ENCODE measurements at places on chromosomes 1 and 21.
A peak's percentile ranks its signal among the peaks of the same experiment; 100 is the strongest.

- DNase-seq, result no peak
Observed at GRCh38 chr1:153348511-153349362, at the start of gene PGLYRP4. Gene PGLYRP4, minus strand, starts transcription at chr1:153348841. Its CDS starts 909 bp downstream, at chr1:153347932.

DNA sequence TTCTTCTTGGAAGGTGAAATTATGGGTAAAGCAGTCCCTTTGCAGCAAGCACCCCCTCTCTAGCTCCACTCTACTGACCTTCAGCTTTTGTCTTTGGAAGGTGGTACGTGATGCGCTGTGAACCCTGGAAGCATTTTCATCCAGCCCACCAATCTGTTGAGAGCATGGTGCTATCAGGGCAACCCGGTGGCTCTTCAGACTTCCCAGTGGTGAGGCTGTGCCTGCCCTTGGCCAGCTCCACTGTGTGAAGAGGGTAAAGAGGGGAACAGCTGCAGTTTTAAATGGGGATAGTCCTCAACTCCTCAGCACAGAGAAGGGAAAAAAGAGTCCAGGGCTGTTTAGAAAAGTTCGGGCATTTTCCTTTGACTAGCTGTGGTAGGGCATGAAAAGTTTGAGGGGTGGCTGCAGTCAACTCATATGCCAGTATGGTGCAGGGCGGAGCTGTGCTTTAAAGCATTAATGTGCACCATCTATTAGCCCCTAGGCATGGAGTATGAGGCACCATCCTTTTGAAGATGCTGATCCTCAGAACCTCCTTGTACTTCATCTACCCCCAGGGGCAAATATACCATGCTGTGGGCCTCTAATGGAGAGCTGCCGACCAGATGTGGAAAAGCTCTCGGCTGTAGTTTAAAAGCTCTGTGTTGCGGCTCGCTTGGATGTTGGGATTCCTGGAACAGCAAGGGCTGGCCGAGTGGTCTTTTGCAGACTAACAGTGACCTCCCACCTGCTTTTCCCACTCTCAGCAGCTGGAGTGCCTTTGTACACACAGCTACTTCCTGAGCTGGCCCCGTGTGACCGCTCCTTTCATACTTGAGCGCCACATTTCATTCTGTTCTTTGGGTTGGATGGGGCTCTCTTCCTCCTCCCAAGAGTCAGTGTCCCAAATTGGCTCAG is 123.0 kb downstream of the PEX14 start:
- DNase-seq, result no peak

GRCh38 chr1:173639102-173639501 is 4.0 kb downstream of the TEX50 start:
- no peak for DNase-seq

DNA sequence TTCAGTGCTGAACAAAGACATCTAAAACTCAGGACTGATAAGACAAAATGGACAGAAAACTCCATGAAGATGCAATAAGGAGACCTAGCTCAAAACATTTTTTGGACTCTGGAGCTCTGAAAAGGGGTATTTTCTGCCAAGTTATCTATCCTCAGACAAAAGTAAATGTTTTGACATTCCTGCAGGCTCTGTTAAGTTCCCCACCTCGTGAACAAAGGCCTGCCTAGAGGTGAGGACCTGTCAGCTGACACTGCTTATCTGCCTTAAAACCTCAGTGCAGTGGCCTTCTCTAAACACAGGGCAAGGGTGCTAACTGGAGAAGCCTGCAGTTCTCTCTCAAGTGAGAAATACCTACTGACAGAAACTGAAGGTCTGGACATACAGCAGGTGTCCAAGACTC is 41.1 kb downstream of the COLGALT2 start:
- DNase-seq, result no peak

GRCh38 chr21:18146820-18147219 is 97.8 kb upstream of the CHODL start:
- DNase-seq, result no peak

DNA sequence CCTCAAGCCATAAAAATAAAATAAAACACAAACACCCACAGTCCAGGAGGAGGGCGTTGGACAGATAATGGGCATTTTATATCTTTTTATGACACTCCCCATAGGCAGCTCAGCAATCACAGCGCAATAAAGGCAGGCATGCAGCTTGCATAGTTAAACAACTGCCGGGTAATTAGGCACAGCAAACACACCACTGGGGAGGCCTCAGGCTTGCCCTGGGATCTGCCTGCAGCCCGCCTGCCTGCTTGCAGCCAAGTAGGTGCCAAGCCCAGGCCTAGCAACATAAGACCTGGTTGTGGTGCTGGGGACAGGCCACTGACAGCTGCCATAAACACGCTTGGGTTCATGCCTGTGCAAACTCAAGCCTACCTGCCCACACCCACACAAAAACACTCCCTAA is 54.2 kb downstream of the DMAP1 start:
- no peak for DNase-seq

DNA sequence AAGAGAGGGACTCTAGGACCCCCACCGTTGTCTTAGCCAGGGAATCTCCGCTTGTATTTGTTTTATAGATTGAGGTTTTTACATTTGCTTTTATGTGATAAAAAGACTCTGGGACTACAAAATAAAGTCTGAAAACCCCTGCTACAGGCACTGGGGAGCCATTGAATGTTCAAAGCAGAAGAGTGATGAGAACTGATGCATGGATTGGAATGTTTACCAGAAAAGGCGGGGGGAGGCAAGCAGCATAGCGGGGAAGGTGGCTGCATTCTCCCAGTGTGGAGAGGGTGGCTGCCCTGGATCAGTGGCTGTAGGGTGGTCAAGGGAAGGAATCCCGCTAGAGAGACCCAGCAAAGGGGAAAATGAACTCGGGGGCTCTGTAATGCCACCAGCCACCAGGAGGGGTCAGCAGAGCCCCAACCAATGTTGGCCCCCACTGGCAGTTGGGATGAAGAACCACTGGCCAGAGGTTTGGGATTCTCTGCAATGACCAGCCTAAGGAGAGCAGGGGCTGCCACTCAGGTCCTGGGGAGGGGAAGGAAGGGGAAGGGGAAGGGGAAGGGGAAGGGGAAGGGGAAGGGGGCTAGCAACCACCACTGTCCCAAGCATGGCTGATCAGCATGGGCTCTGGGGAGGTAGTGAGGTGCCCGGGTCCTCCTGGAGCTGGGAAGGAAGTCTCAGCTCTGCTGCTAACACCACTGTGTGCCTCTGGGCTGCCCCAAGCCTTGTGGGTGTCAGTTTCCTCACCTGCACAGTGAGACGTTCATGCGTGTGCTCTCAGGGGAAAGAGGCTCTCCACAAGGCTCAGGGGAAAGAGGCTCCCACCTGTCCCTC is 19.2 kb upstream of the PEF1 start:
- peak; percentile 46 for DNase-seq

DNA sequence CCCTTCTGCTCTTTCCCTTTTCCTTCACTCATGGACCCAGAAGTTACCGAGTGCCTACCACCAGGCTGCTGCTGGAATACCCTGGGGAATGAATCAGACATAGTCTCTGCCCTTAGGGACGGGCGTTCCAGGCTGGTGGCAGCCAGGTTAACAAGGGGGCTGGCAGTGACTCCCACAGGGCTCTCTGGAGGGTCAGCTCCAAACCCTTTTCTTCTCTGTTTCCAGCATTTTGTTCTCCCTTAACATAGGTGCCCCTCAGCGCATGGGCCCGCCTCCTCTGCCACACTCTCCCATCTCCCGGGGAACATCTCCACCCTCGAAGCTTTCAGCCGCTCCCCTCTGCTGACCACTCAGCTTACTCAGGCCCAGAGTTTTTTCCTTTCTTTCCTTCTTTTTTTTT is 62.9 kb upstream of the LRP8 start:
- DNase-seq, result no peak

DNA sequence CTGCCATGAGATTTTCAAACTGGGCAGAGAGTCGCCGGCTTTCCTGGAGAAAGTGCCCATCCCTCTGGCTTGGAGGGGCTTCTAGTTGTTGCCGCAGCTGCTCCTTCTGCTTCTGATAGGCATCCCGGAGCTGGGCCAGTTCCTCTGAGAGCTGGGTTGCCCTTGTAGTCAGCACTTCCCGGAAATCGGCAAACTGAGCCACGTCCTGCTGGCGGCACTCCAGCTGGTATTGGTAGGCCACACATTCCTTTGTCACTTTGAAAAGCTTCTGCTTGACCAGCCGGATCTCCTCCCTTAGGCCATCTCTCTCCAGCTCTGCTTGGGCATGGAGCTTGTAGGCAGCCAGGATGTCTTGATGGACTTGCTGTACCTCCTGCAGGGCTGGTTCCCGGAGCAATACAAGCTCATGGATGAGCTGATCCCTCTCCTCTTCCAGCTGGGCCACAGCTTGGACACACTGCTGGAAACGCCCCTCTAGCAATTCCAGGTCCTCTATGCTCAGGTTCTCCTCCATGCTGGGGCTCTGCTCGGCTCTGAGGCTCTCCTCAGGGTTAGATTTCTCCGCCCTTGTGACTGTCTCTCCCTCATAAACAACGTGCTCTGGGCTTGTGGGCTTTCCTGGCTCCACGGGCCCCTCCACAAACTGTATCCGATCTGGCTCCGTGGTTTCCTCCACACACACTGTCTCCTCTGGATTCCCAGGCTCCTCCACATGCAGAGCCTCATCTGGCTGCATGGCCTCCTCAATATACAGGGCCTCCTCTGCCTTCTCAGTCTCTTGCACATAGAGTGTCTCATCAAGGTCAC is 7.3 kb downstream of the SYNC start:
- peak; percentile 81 for DNase-seq

DNA sequence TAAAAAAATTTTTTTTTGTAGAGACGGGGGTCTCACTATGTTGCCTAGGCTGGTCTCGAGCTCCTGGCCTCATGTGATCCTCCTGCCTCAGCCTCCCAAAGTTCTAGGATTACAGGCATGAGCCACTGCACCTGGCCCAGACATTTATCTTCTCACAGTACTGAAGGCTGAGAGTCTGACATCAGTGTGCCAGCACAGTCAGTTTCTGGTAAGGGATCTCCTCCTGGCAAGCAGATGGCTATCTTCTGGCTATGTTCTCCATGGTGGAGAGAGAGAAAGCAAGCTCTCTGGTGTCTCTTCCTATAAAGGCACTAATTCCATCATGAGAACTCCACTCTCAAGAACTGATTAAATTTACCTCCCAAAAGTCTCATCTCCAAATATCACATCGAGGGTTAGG is 57.8 kb upstream of the C1orf185 start:
- DNase-seq, result no peak

DNA sequence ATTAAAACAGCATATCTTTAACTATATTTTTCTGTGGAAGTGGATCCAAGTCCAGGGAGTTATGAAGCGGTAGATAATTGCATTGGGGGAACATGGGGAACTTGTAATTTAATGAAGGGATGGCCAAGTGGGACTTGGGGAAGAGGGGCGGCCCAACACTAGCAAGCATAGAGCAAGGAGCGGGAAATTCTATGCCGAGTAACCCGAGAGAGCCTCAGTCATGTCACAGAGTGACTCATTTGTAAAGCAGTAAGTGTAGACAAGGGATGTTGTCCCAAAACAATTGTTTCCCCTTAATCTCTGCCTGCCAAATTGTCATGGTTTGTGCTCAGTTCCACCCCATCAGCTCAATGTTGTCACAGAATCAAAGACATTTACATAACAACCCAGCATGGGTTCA is 620.1 kb downstream of the AJAP1 start:
- DNase-seq, result no peak

DNA sequence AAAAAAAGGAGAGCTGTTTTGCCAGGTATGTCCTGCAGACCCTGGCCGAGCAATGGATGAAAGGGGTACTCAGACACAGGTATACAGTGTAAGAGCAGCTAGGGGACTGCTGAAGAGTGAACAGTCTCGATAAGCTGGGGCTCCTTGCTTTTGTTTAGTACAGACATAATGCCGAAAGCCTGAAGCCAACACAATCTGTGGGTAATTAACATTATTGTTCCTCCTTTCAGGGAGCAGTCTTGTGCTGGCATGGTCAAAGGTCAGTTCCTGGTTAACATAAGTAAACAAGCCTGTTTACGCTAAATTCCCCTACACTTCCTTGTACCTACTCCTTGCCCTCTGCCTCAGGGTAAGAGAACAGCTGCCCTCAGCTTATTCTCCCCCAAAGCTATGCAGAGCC is 272.3 kb upstream of the ST6GALNAC5 start:
- DNase-seq, result no peak

DNA sequence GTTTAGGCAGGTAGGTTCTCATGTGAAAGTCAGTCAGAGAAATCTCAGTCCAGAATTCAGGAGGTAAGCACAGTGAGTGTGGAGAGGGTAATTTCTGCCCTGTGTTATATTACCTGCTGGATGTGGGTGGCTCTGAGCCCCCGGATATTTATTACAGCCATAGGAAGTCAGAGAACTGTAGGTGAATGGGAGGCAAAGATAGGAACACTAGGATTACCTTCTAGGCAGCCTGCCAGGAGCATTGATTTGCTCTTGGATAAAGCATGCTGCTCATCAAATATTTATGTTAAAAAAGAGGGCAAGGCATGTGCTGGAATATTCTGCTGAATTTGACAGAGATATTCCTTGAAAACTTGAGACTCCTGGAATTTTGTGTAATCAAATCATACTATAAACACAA is 8.5 kb downstream of the GNG12 start:
- no peak for DNase-seq

- peak; percentile 87 for DNase-seq
Observed at GRCh38 chr1:150974580-150975478, at the start of gene CERS2. Gene CERS2, minus strand, starts transcription at chr1:150974835. Its CDS starts 5,745 bp downstream, at chr1:150969090.

DNA sequence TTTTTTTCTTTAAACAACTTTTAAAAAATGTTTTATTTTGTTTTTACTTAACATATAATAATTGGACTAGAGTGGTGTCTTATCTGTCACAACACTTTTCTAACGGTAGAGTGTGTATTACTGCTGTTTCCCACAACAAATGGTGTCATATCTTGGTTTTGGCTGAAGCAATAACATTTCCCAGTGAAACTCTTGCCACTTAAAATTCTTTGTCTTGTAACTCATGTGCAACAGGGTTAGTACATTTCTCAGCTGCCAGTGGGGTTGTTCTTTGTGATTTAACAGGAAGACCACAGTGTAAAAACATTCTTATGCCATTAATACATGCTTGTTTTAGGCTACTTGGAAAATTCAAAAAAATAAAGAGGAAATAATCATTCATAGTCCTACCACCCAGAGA is 43.5 kb downstream of the ALPL start:
- peak; percentile 97 for DNase-seq

DNA sequence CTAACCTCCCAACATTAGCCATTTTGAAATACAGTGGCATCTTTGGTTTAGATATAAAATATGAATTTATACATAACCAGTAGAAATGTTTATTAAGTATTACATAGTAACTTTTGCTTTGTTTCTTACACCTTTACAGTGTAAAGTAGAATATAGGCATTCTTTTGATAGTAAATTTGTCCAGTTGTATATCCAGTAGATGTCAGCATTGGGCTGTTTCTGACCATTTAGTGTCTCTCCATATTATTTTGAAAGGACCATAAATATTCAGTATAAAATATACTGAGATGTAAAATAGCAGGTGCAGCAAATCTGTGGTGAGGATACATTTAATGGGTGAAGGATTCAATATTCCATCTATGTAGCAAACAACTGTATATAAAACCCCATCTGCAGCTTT is 115.8 kb upstream of the ZRANB2 start:
- DNase-seq, result peak; percentile 23

GRCh38 chr1:202085682-202086373 is 36.9 kb upstream of the GPR37L1 start:
- DNase-seq, result no peak

DNA sequence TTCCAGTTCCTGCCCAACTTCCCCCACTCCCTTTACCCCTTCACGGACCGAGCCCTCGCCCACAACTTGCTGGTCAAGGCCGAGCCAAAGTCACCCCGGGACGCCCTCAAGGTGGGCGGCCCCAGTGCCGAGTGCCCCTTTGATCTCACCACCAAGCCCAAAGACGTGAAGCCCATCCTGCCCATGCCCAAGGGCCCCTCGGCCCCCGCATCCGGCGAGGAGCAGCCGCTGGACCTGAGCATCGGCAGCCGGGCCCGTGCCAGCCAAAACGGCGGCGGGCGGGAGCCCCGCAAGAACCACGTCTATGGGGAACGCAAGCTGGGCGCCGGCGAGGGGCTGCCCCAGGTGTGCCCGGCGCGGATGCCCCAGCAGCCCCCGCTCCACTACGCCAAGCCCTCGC is 42.1 kb upstream of the ARHGEF16 start:
- DNase-seq, result no peak
